Left lobe of liver (tissue), 2 donors: ENCODE measurements at places on chromosomes 6 and 20.

- no peak for DNase-seq
These were observed 2.0 kb downstream of the MMP9 start for GRCh38 chr20:46010491-46011391.

GRCh38 chr6:35491558-35492257 is 5.2 kb downstream of the TEAD3 start:
- DNase-seq = no peak

DNA sequence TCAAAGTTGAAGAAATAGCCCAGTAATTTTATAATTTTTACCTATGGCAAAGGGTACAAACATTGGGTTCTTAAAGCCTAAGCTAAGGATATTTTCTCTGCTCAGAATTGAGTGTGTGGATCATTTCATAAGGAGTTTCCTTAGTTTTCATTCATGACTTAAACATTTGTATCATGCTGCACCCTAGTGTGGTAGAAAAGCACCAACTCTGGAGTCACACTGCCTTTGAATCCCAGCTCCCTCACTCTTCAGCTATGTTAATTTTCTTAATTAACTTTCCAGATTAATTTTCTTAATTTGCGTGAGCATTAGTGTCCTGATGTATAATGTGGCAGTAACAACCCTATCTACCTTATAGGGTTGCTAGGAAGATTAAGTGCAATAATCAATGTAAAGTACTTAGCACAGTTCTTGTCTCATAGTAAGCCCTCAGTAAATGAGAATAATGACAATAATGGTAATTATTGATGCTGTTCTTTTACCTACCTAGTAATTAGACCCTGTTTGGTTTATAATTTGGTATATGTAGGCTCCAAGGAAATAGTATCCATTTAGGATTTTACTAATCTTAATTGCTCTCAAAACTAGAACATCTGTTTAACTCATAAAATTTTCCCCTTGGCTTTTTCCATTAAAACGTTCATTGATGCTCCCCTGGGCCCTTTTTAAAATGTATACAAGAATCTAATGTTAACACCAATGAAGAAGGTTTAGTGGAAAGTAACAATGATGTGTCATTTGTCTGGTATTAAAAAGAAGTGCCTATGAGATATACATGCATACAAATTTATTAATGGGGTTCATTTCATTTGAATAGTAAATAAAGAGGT is 31.6 kb downstream of the DSE start:
- DNase-seq = no peak

DNA sequence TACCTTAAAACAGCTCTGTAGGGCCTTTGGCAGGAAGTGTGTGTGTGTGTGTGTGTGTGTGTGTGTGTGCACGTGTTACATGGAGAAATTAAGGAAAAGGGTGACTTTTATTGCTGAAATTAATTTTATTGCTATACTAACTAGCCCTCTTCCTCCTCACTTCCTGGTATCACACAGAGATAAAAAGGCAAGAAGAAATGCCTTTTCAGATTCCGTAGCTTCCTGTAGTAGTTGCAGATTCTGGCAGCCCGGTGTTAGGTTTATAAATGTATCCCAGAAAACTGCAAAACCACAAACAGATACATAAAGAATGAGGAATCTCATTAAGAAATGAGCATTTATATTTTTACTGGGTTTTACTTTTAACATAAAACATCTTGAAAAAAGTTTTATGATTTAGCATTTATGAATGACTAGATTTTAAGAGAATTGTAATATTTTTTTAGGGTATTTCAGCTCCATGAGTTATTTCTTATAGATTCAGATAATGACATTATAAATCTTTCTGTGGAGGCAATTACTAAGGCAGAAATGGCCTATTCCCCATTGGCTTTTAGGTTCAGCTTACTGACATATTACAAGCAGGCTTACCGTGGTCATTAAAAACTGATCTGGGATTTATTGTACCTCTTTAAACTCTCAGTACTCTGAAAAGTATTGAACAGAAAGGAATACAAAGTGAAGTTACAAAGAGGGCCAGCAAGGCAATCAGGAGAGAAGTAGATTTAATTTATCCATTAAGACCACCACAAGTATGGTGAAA is 249.1 kb upstream of the TSHZ2 start:
- no peak for DNase-seq

GRCh38 chr6:160253714-160254113 is 4.9 kb downstream of the SLC22A2 start:
- no peak for DNase-seq

DNA sequence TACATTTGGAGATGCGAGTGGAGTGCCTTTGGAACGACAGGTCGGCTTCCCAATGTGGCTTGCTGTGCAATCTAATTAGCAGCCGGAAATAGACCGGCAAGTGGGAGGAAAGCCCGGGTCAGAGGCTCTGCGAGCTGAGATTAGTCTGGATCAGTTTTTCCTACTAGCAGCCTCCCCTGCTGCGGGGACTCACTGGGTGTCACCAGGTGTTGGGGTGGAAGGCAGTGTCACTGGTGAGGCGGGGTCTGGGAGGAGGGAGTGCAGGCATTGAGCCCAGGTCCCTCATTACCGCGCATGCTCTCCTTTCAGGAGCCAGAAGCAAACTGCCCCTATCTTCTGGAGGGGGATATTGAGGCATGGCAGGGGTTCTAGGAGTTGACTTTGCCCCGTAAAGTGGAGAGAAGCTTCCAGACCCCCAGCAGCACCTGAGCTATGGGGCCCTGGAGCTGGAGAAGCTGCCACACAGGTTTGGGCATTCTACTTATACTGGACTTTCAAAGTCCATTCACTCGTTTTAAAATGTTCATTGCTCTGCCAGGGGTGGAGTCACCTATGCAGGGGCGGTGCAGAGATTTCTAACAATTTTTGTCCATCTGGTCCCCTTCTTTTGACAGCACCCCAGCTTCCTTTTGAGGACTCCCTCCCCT is 11.0 kb downstream of the SULF2 start:
- DNase-seq = no peak

DNA sequence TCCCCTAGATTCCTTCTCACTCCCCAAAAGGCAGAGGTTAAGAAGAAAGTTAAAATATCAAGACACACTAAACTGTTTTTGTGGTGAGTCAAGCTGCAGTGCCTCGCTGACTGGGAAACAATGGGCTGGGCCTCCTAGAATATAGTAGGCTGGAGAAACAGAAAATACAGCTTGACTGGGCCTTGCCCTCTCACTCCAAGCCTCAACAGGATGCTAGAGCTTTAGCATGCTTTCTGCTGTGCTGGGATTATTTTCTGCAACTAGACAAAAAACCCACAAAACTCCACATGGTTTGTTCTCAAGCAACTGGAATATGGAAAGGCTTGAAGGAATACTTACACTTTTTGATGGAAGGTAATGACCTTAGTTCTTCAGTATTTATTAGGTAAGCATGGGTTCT is 27.9 kb downstream of the FOXO3 start:
- no peak for DNase-seq

- no peak for DNase-seq
These were observed 216.3 kb upstream of the MAN1A1 start for GRCh38 chr6:119565893-119566292.

DNA sequence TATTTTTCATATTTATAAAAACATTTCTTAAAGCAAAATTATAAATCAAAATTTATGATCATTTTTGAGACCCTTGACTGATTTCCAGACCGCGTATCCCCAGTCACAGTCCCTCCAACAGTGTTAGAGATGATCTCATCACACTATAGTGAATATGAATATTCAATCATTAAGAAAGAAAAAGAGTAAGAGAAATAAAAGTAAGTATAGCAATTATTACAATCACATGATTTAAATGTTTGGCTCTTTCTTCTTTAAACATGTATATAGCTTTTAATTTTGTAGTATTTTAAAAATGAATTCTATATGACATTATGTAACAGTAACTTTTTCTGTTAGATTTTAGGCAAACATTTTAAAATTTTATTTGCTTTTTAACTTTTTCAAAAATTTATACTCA is 438.3 kb downstream of the RFPL4B start:
- DNase-seq = no peak

DNA sequence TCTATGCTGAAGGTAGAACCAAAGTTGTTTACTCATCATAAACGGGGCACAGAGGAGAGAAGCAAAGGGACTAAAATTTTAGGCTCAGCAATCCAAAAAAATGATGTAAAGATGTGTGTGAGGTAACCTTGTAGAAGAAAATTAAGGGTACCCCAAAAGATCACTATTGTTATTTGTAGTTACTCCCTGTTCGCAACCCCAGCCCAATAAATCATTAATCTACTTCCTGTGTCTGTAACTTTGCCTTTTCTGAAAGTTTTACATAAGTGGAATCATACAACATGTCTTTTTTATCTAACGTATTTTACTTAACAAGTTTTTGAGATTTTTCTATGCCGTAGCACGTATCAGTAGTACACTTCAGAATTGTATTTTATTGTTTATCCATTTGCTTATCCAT is 1114.8 kb upstream of the GJE1 start:
- no peak for DNase-seq

GRCh38 chr6:166997768-166998255 is 1.4 kb upstream of the CEP43 start:
- DNase-seq = peak; percentile 67

GRCh38 chr6:94227741-94228140 is 808.4 kb upstream of the EPHA7 start:
- no peak for DNase-seq

DNA sequence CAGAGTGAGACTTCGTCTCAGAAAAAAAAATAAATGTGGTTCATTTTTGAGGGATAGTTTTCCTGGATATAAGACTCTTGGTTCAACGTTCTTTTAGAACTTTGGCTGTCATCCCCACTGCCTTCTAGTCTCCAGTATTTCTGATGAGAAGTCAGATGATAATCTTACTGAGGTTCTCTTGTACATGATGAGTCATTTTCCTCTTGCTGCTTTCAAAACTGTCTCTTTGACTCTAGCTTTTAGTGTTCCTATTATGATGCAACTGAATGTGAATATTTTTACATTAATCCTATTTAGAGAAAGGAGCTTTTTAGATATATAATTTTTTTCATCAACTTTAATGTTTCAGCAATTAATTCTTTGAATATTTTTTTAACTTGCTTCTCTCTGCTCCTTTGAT is 46.0 kb upstream of the OR14J1 start:
- no peak for DNase-seq

GRCh38 chr6:85047818-85048217 is 283.4 kb upstream of the TBX18 start:
- DNase-seq = no peak

- DNase-seq = no peak
These were observed 144.1 kb upstream of the AKAP12 start for GRCh38 chr6:151095538-151096254.

DNA sequence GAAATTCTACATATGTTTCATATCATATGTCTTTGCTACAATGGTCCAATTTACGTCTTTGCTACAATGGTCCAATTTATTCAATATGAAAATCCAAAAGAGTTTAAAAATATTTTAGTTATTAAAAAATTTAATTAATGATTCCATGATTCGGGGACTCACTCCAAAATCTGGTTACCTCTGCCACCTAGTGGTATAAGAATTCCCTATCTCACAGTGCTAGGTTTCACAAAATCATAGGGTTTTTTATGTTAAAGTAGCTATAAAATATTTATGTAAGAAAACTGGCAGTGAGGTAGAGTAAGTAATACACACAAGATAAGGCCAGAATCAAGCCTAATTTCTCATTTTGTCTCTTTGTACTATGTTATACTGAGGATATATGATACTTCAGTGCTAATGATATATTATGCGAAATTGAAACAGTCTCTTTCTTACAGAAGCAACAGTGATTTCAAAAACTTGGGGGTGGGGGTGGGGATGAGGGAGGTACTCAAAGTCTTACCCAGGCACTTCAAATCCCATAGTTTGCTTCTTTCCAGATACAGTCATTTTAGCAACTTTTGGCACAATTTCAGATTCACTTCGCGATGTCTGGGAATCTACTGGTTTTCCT is 52.3 kb downstream of the HBS1L start:
- DNase-seq = no peak

DNA sequence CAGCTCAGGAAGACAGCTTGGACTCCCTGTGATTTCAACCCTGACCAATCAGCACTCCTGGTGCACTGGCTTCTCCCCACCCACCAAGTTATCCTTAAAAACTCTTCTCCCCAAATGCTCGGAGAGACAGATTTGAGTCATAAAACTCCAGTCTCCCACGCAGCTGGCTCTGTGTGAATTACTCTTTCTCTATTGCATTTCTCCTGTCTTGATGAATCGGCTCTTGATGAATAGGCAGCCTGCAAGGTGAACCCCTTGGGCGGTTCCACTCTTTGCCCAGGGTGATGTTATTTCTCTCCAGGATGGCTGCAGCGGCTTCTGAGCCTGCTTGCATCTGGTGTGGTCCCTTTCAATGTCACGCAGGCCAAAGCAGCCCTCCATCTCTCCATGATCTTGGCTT is 12.4 kb downstream of the SLC52A3 start:
- no peak for DNase-seq

GRCh38 chr6:51339728-51340127 is 521.1 kb downstream of the TFAP2B start:
- DNase-seq = no peak

DNA sequence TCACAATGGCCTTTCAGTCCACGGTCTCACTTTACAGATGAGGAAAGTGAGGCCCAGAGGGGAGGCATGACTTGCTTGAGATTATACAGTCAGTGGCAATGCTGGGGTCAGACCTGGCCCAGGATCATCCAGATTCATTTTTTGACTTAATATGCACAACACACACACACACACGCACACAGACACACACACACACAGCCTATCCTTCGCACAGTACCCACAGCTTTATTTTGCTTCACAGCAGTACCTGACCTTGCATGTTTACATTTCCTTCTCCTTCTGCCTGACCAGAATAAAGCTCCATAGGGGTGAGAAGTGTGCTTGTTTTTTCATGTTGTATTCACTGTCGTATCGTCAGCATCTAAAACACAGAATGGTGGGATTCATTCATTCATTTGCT is 79.8 kb downstream of the VEGFA start:
- DNase-seq = no peak

DNA sequence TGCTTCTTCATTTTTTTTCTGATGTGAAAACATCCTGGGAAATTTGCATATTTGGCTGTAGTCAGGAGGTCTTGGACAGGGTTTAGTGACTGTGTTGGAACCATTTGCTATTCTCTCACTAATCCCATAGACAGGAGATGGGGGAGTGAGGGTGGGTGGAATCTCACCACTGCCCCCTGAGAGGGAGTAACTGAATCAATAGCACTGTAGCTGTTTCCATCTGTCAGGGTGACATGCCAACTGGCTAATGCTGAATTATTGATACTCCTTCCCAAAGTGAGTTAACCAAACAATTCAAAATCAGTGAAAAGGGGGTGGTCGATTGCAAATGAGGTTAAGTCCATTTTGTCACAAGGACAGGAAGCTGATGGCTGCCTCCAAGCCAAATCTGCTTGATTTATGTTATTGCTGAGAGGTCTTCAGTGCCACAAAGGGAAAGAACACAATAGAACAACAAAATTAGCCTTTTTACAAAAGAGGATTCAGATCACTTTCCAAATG is 55.1 kb upstream of the B3GAT2 start:
- DNase-seq = no peak

- no peak for DNase-seq
These were observed 60.8 kb downstream of the SYNDIG1 start for GRCh38 chr20:24530131-24530680.
